ENCODE measurements at places on chromosomes 4 and X.

GRCh38 chr4:31086756-31087330, 366.7 kb downstream of the PCDH7 start:
- DNase-seq: no peak

DNA sequence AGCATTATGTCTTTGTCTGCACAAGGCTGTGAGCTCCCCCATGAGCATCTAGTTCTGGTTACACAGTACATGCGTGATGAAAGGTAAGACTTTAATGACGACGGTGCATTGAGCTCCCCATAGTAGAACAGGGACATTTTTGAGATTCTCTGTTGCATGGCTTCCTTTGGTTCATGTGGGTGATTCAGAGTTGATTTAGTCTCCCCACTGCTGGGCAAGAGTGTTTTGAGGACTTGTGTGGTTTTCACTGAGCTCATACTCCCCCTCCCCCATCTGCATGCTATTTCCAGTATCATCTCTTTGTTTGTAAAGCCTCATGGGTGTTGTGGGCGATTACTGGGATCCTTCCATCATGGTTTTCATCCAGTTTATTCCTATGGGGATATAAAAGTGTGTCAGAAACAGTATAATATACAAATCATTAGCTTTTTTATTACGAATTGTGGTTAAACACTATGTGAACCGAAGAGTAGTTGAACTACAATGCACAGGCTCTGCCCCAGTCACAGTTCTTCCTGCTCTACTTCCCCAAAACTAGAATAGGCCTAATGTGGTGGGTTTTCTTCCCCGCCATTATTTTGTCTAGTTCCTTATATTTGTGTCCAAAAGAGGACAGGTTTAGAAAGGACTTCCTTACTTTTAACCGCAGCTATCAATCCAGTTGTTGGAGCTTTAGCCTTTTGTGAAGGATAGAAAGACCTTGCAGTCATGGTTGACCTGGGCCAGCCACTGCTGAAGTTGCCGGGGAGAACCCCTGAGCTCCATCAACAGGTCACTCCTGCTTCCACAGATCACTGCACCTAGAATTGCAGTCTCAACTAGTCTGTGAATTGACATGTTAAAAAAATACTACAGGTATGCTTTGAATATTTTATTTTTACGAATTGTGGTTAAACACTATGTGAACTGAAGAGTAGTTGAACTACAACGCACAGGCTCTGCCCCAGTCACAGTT, 30.4 kb downstream of the KIT start:
- no peak for DNase-seq

DNA sequence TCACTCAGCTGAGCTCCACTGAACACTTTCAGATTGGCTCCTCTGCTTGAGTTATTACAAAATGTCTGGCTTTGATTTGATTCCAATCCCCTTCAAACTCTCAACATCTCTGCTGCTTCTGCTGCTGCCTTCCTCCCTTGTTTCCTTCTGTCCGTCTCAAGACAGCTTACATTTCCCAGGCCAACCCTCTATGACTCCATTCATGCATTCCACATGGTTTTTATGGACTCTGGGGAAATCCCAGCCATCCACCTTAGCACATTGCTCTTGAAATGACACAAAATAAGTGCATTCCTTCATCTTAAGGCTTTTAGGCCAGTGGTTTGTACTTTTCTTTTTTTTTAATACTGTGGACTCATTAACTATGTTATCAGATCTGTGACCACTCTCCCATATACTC, 68.5 kb upstream of the TMEM164 start:
- no peak for DNase-seq

DNA sequence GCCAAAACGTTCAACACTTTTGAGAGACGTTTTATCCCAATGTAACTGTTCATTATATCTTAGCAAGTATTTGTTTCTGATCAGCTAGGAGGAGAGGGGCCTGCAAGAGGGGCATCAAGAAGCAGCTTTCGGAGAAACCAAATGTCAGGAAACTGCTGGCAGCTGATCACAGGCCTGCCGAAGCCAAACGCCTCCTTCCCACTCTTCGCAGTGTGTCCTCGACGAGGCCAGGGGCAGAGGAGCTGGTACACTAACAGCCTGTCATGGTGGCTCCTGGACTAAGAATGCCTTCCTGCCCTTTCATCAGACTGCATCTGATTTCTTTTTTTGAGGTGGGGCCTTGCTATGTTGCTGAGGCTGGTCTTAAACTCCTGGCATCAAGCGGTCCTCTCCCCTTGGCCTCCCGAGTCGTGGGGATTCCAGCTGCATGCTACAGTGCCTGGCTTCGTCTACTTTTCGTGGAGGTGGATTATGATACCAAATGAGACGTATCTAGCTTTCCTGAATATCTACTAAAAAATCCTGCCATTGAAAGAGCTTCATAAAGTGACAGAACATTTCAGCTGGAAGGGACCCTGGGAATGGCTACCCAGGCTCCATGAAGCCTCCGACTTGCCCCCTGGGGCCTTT, 134.8 kb downstream of the AFAP1 start:
- DNase-seq: no peak

DNA sequence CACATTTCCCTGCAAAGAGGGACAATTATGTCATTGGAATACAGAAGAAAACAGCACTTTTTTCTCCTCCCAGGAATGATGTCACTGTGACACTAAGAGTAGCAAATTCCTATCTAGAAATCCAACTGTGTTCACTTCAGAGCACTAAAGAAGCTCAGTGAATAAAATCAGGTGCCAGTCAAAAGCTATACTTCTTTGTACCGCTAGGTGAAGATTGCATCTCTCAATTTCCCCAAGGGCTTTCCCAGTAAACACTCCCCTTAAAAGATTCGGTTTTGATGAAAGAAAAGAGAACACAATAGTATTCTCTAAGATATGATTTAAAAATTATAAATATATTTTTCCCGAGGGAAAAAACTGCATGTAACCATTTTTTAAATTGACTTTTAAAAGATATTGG, 104.7 kb upstream of the MID1 start:
- DNase-seq: no peak

- no peak for DNase-seq
Observed at GRCh38 chrX:24333371-24333770, 19.5 kb upstream of the SUPT20HL2 start.

- DNase-seq: no peak
Observed at GRCh38 chrX:28520786-28521185, 66.5 kb upstream of the IL1RAPL1 start.

- no peak for DNase-seq
Observed at GRCh38 chrX:136185401-136186022, 38.2 kb downstream of the FHL1 start.

DNA sequence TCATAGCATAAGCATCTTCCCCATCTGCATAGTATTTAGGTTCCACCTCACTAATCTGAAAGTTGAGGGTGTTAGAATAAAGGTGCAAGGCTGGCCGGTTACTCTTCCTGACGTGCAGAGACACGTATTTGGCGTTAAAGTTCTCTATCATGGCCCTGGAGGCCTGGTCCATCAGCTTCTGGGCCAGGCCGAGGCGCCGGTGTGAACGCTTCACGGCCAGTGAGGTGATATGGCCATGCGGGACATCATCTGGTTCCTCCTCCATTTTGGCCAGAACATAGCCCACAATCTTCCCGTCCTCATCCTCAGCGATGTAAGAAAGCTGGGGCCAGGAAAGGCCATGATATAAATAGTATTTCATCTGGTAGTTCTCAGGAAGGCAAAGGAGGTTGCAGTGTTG, 425 bp downstream of the NAA11 start:
- no peak for DNase-seq

- DNase-seq: no peak
Observed at GRCh38 chr4:18858229-18858922, 836.8 kb upstream of the LCORL start.

- no peak for DNase-seq
Observed at GRCh38 chr4:148998719-148999118, 556.5 kb upstream of the NR3C2 start.

DNA sequence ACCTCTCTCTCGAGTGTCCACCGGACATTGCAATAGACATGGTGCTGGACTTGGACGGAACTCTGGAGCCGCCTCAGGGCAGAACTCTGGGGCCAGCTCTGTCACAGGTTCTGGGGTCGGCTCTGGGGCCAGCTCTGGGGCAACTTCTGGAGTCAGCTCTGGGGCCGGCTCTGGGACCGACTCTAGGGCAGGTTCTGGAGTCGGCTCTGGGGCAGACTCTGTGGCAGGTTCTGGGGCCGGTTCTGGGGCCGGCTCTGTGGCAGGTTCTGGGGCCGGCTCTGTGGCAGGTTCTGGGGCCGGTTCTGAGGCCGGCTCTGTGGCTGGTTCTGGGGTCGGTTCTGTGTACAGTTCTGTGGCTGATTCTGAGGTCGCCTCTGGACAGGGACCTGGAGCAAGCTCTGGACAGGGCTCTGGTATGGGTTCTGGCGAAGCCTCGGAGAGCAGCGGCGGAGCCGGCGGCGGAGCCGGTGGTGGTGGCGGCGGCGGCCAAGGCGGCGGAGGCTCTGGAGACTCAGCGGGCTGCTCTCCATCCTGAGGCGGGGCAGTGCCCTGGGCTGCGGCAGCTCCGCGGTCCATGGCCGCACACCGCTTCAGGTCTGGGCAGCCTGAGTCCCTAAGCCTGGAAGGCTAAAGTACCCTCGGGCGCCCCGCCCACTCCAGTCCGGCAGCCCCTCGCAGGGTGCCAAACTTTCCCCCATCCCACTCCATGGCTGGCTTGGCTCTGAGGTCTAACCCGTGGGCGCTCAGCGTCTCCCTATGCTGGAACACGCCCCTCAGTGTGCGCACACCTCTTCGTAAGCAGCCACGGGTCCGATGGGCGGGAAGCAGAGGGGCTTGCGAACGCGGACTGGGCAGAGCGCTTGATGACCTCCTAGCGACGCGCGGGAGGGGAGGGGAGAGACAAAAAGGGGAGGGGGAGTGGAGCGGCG, at the start of gene DGKK:
Gene DGKK, minus strand, starts transcription at position 723 of the 929 bp plus-strand sequence. Its CDS starts 147 bp downstream, at position 576.
- DNase-seq: no peak

GRCh38 chrX:115255003-115255402, 21.1 kb upstream of the LRCH2 start:
- no peak for DNase-seq

DNA sequence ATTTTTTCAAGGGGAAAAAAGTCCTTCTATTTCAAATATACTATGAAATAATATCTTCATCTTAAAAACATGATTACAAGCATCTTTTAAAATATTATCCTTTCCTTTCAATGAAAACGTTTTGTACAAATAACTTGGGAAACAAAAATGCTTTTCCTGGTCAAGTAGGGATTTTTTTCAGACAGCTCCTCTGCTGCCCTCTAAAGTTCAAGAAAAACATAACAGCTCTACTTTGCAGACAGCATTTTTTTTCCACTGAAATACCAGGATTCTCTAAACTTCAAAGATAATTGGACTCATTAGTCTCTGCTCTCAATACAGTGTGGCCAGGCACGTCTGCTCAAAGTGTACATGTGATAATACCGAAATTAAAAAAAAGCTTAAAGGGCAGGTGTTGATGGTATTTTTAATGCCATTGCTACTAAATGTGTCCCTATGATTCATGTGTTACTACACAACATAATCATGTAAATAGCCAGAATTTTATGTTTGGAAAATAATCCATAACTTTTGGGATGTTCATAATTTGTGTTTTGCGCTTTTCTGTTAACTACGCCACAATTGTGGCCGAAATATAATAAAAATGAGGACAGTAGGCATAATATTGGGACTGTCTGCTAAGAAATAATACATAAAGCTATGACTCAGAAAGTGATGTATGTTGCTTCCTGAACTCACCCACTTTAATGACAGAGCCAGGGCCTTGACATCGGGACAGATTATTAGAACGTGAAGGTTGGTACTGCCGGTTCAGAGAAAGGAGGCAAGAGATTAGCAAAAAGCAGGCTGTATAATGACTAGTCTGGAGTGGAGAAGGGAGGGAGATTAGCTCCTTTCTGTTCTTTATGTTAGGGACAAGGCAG, 478.9 kb downstream of the KCNIP4 start:
- DNase-seq: no peak

- no peak for DNase-seq
Observed at GRCh38 chr4:183303301-183303700, 16.8 kb downstream of the CLDN22 start.

DNA sequence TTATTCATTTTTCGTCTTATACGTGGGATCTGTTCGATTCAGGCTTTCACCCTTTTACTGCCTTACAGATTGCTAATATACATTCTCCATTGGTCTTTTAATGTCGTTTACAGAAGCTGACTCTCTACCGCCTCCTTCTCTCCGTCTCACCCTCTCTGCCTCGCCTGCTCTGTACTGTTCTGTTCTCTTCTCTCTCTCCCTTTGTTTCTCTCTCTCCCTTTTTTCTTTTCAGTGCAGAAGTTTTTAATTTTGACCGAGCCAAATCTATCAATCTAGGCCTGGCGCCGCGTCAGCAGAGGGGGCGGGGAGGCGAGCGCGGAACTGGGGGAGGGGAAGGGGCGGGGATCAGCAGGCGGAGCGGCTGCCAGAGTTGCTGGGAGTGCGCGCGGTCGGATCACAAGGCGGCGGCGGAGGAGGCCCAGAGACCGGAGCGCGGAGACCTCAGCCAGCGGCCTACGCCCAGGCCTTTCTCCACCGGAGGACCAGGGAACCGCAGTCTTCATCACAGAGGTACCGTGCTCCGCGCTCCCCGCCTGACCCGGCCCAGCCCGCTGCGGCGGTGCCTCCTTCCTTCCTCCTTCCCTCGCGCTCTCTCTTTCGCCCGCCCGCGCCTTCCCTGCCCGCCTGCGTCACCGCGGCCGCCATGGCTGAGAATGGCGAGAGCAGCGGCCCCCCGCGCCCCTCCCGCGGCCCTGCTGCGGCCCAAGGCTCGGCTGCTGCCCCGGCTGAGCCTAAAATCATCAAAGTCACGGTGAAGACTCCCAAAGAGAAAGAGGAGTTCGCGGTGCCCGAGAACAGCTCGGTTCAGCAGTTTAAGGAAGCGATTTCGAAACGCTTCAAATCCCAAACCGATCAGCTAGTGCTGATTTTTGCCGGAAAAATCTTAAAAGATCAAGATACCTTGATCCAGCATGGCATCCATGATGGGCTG, at the start of gene UBQLN2:
Gene UBQLN2, plus strand, starts transcription at position 397 of the 931 bp plus-strand sequence. Its CDS starts 247 bp downstream, at position 644.
- DNase-seq: peak; percentile 53

DNA sequence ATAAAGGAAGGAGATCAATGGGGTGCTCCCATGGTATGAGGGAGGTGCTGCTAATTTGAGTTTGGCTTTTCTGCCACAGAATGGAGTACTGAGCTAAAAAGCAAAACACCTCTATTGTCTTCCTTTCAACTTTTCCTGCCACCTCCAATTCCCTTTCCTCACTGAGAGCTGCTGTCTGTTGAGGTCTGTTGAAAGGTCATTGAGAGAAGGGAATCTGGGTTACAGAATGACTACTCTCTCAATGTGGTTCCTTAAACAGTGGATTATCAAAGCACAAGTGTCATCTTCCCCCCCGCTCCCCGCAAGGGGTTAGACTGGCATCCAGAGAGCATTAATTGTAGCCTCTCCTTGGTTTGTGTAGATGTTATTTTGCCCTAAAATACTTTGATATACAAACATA, 10.7 kb downstream of the USP9X start:
- no peak for DNase-seq

DNA sequence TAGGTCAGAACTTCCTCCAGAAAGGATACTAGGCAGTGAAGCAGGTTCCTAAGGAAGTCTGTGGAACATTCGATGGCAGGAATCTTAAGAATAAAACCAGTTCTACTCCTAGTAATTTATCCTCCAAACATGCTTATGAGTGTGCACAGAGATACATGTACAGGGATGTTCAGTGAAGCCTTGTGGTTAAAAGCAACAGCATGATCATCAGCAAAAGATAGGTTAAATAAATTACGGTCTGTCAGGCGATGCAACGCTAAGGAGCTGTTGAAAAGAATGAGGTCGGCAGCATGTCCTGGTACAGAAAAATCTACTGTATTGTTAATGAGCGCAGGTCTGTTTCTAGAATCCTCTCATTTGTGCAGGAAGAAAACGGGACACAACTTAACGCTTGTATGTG, 23.6 kb downstream of the SEL1L3 start:
- DNase-seq: no peak
